ENCODE measurements at places on chromosomes 12 and 14.
A peak's percentile ranks its signal among the peaks of the same experiment; 100 is the strongest.

DNA sequence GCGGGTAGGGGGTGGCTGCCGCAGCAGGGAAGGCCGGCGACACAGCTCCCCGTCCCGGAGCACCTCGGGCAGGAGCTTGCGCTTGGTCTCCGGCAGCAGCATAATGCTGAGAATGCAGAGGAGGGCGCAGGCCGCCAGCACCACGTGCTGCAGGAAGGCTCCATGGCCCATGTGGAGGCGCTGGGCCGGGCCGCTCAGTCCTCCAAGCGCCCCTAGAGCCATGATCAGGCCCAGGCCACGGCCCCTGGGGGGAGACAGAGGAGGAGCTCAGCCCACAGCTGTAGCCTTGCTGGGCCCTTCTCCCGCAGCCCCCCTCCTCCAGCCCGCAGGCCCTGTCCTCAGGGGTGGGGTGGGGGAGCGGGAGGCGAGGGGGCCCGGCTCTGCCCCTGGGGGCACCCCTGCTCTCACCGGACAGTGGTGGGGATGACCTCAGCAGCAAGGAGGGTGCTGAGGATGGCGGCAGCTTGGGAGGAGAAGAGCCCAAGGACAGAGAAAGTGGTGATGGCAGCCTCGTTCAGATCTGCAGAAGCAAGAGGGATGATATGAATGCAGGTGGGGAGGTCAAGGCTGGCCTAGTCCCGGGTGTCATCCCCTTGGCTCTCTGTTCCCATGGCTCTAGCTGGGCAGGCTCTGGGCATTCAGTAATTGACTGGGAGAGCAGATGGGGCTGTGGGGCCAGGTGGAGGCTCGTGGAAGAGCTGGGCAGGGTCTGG is 5.8 kb downstream of the SLC22A17 start:
- peak; percentile 62 for DNase-seq

DNA sequence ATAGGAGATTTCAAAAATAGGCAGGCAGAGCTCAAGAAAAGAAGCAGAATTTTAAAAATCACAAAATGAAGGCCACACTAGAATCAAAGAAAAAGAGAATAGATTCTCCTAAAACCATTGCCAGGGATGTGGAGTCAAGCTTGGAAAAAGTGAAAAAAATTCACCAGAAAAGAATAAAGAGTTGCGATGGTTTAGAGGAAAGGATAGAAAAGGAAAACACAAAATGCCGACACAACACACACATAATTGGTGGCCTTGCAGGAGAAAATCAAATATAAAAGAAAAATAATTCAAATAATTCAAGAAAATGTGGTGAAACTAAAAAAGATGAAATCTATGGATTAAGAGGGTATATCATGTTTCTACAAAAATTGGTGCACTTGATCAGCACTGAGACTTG is 181.6 kb upstream of the C14orf180 start:
- DNase-seq, result no peak

DNA sequence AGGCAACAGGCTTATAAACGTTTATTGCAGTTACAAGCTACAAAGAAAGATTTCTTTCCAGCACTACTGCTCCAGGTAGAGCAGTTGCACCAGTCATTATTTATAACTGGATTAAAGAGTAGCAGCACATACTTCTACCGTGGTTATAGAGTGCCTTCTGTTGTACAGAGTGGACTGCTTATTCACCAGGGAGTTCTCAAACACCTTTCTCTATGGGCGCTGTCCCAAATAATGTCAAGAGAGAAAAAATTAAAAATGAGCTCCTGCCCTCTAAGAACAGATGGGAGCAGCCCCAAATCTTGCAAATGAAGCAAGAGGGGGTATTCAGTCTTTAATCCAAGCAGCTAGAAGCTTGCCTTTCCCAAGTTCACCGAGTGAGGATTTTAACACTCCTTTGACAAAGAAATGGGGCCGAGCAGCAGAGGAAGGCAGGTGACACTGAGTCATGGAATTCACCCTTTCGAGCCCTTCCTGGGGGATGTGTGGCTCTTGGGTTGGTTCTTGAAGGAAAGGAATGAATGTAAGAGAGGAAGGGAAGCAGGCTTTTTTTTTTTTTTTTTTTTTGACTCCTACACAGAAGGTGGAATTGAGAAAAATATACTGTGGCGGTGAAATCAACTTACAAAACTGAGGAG is 181.2 kb downstream of the PRKCH start:
- DNase-seq, result peak; percentile 64

- no peak for DNase-seq
Measured at GRCh38 chr14:54475187-54475899, 13.4 kb downstream of the GMFB start.

GRCh38 chr12:122147514-122148290 is 26.3 kb downstream of the IL31 start:
- no peak for DNase-seq

GRCh38 chr12:535396-535795 is 75.7 kb downstream of the B4GALNT3 start:
- DNase-seq, result no peak

- DNase-seq, result peak; percentile 76
Measured at GRCh38 chr14:20460458-20461224, 593 bp downstream of the PIP4P1 start.
